ENCODE measurements at places on chromosomes 5 and 9.

DNA sequence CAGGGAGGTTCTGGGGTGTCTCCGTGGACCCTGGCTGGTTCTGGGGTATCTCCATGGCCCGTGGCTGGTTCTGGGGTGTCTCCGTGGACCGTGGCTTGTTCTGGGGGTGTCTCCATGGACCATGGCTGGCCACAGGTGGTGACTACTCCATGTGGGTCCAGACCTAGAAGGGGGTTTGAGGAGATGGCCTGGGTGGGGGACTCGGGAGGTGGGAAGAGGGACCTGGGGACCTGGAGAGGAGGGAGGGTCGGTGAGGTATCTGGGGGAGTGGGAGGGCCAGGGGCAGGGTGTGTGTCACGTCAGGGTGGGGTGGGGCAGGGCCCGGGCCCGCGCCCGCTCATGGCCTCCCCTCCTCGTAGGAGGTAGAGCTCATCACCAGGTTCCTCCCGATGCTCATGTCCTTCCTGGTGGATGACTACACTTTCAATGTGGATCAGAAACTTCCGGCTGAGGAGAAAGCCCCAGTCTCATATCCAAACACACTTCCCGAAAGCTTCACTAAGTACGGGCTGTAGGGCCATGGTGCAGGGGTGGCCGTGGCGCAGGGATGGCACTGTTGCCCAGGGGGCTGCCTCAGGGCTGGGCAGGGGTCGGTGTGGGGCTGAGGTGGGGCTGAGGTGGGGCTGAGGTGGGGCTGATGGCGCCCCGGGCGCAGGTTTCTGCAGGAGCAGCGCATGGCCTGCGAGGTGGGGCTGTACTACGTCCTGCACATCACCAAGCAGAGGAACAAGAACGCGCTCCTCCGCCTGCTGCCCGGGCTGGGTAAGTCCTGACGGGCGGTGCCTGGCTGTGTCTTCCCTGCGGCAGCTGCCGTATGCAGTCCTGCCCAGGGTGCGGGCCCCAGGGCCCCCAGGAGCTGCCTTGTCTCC is 10.7 kb upstream of the TOR4A start:
- DNase-seq: no peak

GRCh38 chr5:64987768-64988167 is 219.0 kb downstream of the CWC27 start:
- DNase-seq: no peak

DNA sequence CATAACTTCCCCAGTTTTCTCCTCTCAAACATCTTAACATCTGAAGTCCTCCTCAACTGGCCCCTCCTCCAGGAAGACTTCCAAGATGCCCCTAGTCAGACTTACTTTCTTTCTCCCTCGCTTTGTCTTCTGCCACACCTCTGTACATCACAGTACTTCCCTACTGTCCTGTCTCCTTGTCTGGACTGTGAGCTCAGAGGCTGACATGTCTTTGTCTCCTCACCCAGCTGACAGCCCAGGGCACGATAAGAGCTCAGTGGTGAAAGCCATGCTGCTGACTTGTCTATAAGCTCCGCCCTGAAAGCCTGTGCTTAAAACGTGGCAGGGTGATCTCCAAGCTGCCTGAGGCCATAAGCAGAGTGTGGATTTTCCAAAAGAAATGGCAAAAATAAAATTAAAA is 33.0 kb upstream of the SLC25A51 start:
- no peak for DNase-seq

- DNase-seq: no peak
Measured at GRCh38 chr5:139908749-139909148, 113.1 kb downstream of the PSD2 start.

- no peak for DNase-seq
Measured at GRCh38 chr9:103881419-103881818, 212.7 kb upstream of the SMC2 start.

- no peak for DNase-seq
Measured at GRCh38 chr9:87713278-87713987, 12.5 kb upstream of the CTSL start.

- DNase-seq: no peak
Measured at GRCh38 chr5:126658561-126658960, 57.8 kb downstream of the PHAX start.

DNA sequence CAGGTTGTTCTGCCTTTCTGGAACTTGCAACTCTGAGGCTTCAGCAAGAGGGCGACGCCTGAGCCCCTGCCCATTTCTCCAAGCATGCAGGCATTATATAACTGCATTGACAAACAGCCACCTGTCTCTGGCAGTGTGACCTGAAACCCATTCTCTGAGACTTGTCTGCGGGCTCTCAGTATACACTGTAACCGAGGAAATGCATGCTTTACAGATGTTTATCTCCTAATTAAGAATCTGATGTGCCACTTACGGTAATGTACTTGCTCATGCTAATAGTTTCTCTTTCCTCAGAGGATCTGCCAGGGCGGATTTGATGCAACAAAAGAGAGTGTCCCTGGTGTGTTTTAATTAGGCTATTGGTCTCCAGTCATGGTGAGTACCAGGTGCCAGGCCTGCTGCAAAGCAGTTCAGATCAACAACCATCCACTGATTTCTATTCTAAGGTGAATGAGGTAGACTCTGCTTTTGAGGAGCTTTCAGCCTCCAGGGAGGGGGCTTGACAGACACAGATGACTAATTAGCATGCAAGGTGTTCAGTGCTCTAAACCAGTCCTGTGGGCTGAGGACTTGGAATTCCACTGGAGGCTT is 593.7 kb upstream of the KLF4 start:
- no peak for DNase-seq

GRCh38 chr9:124254261-124254682 is 3.5 kb upstream of the NEK6 start:
- DNase-seq: peak; percentile 78

DNA sequence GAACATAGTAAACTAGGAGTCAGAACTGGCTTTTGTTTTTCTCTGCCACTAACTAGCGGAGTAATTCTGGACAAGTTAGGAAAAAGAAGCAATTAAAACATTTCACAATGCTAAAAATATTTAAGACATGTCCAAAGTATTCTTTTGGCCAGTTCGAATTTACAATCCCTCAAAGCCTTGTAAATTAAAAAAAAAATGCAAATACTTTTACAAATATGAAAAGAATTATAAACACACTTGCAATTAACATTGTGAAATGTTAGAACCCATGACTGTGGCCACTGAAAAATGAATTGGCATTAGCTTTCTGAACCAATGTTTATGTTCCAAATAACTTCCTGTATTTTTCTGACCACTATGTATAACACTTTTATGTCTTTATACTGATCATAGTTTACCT is 2.2 kb downstream of the RAD1 start:
- no peak for DNase-seq

DNA sequence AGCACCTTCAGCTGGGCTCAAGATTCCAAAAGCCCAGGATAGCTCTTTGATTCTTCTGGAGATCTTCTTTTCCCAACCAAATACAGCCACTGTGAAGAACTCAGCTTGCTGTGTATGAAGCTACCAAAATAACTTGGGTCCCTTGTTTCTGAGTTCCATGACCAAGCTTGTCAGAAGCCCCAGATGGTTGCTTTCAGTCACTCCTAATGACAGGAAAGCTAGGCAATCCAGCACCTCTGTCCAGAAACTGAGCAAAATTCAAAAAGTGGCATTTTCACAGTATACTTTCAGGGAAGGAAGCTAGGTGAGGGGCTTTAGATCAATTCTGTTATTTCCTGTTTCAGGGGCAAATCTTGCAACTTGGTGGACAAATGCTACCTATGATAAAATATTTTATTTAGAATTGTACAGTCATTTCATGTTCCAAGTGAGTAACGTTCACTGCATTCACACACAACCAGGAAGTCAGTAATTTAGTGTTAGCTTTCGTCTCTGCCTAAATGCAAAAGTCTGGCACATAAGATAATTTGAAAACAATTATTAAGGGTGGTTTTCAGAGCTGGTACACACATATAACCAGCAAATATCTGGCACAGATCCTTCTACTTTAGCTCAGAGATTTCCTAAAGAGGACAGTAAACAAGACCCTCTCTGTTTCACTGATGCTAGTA is 330.1 kb downstream of the GLIS3 start:
- DNase-seq: no peak

GRCh38 chr5:175809531-175810121 is 61.8 kb upstream of the CPLX2 start:
- DNase-seq: no peak

GRCh38 chr9:131738293-131739132 is 1.4 kb downstream of the RAPGEF1 start:
- no peak for DNase-seq

DNA sequence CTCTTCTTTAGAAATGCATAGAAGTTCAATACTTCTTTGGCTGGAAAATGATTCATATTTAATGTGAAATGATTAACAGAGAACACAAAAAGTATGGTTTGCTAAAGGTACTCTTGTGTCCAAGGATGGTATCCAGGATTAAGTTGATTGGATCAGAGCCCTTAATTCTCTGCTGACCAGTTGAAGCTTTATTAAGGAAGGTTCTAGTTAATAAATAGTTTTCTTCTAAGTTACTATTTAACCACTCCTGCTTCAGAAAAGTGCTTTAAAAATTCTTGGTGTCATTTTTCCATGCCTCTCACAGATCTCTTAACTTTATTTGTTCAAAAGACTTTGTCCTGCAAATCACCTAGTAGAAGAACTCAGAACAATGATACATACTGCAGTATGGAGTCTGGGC is 134.3 kb downstream of the MEF2C start:
- no peak for DNase-seq

DNA sequence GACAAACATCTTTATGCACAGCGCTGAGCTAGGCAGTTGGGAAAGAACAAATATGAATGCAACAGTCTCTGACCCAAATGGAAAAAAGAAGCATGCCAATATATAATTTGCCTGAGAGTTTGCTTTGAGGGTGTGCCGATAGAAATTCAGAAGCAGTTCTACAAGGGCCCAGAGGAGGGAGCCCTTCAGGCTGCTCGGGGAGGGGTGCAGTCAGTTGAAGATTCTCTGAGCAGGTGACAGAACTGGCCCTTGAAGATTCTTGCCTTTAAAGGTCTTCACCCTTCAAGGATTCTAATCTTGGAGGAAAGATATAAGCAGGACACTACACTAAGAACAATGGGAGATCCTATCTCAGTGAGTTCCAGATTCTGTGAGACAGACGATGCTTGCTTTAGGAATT is 3.7 kb upstream of the PAPPA start:
- no peak for DNase-seq

DNA sequence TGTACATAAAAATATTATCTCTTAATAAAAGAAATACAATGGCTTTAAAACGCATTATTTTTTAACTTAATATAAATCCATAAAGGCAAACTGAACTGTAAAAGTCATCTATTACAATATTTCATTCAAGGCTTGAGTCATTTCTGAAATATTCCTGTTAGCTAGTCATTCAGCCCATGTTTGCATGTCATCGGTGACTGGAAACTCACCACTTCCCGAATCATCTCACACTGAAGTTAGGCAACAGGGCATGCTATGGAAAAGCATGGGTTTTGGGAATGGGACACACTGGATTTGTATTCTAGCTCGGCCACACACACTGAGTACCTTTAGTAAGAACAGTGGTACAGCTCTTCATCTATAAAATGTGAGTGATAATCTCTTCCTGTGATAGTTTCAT is 691.1 kb upstream of the C9orf72 start:
- DNase-seq: no peak

DNA sequence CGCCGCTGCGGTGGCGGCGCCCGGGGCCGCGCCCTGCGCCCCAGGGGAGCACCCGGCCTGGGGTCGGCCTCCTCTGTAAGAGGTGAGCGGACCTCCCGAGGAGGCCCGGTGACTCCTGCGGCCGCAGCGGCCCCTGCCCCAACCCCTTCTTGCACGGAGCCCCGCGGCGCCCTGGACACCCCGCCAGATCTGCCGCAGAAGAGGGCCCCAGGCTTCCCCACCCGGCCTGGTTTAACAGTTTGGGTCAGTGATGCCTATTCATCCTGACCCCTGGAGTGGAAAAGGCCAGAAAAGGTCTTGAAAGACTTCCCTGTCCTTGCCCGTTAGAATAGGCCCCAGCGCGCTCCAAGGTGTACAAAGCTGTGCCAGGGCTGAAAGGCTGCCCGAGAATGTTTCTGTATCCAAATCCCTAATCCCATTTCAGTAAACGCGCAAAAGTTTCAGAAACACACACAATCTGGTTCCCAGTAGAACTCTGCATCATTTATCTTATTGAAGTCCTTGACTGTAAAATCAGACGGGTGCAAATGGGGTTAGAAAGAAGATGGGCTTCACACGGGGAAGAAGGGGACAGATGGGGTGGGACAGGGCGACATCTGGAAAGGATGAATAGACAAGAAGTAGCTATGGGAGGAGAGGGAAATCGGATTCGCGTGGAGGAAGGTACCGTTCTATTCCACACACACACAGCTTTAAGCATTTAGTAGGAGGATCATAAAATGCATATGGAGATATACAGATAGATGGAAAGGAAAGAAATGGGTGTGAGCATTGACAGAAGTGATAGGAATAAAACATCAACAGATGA is 1.1 kb upstream of the SSBP2 start:
- DNase-seq: no peak

DNA sequence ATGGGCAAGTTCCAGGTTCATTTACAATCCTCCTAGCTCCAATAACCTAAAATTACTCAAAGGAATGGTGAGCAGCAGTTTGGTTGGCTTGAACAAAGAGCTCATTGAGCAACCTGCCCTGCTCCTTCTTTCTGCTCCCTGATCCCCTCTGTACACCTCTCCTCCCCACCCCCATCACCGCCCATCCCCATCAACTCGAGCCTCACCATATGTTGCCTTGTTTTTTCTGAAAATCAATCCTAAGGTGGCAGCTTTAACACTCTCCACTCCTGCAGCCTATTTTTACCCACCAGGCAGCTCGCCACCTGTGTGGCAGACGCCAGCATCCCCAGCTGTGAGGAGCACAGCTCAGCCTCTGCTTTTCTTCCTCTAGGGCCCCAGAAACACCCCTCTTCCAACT is 533.4 kb upstream of the BRINP1 start:
- no peak for DNase-seq

DNA sequence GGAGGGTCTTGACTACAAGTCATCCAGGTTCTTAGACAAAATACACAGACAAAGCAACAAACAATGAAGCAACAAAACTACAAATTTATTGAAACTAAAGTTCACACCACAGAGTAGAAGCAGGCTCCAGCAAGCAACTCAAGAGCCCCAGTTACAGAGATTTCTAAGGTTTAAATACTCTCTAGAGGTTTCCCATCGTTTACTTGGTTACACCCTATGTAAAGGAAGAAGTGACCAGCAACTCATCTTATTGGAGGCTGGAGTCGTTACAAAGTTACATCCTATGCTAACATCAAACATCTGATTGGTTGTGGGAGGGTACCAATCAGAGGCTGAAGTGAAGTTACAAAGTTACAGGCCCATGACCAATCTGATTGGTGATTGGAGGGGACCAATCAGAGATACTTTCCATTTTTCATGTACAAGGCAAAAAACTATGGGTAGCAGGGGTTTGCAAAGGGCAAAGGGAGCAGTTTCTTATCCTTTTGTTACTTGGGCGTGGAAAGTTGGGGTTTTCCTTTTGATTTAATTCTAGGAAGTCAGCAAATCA is 2292.6 kb upstream of the C9orf72 start:
- DNase-seq: no peak

DNA sequence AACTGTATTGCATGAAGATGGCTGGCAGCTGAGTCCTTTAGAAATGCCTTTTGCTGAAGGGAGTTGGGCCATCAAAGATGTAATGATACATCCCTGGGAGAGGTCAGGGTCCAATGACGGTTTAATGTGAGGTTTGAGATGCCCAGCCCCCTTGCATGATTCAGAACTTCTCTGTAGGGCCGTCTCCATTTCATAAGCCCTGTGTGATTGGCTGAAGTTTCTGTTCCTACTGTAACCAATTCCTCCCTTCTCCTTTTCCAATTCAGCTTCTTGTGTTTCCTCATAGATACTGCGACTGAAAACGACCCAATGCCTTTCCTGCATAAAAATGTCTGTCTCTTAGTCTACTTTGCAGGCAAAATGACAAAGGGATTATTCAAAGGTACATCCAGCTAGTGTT is 47.9 kb upstream of the ST8SIA4 start:
- no peak for DNase-seq

Data from stimulated activated naive B cell treated with anti-CD40 and anti-IgM and Interleukin-4, amounts not matched to agents 10 μg/mL and 1 μg/mL and 100 μg/mL, for 72 hours (primary cell).